Bronchial epithelial cell (primary cell): ENCODE measurements at places on chromosomes 2 and 18.

DNA sequence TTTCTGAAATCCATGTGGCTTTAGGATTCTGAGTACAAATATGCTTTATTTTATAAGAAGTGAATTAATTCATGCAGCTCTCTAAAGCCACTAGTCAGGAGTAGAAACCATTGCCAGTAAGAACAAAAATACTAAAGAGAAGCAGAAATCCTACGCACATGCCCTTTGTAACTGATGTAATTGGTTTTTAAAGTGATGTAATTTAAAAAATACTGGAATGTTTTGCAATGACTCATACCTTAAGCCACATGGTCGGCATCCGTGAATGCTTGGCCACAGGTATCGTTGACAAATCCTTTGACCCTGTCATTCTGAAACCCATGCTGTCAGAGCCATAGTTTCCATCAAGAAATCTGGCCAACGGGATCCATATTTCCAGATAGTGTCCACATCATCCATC is 213.3 kb downstream of the ACKR3 start:
- peak; percentile 76 for DNase-seq

- DNase-seq = peak; percentile 64
Observed at GRCh38 chr18:38526922-38527321, 961.3 kb upstream of the CELF4 start.

DNA sequence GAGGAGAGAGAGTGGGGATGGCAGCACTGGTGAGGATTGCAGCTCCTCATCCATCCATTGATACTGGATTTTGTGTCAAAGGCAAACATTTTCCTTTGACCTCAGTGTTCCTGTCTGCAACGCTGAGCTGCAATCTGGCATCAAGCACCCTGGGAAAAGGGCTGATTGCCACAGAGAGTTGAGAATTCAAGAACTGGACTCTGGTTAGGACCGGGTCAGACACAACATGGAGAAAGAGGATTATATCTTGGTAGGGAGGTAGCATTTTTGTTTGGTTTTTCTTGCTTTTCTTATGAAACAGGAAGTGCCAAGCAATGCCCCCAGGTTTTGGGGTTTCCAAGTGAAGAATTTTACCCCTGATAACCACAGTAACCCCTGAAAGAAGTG is 81.9 kb upstream of the PKDCC start:
- no peak for DNase-seq

- DNase-seq = no peak
Observed at GRCh38 chr18:39299152-39299551, 1733.6 kb upstream of the CELF4 start.

DNA sequence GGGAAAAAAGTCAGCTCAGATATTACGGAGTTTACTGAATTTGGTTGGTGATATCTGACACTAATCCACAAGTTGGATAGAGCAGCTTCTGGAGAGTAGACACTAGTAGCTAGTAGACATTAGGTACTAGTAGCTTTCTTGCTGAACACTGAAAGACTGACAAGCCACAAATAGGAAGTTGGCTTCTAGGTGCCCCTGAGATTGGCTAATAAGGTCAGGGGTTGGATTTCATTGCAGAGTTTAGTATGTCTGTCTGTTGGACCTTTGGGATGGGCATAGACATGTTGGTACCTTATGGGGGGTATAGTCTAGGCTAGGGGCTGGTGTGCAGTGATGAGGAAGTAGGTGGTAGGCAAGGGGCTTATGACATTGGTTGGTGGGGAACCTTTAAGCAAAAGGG is 164.9 kb upstream of the LRRTM1 start:
- no peak for DNase-seq

GRCh38 chr2:202051499-202052161 is 18.0 kb downstream of the FZD7 start:
- no peak for DNase-seq

- DNase-seq = peak; percentile 47
Observed at GRCh38 chr2:191862156-191862775, 15.4 kb upstream of the CAVIN2 start.

GRCh38 chr2:232327105-232328031 is 51.2 kb upstream of the ALPP start:
- peak; percentile 48 for DNase-seq

DNA sequence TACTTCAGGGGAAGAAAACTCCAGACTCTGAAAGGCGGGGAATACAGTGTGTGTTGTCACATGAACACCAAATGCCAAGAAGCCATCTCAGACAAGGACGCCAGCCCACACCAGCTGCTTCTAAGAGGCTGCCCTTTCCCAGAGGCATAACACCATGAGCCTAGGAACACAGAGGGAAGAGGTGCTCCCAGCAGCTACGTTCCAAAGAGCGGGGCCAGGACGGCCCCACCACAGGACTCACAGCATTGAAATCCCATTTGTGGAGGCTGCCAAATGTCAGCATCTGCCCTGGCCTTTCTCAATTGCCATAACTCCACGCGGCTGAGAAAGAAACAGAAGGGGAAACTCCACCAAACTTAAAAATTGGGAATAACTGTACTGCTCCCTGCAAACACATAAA is 20.1 kb upstream of the ID2 start:
- DNase-seq = no peak

DNA sequence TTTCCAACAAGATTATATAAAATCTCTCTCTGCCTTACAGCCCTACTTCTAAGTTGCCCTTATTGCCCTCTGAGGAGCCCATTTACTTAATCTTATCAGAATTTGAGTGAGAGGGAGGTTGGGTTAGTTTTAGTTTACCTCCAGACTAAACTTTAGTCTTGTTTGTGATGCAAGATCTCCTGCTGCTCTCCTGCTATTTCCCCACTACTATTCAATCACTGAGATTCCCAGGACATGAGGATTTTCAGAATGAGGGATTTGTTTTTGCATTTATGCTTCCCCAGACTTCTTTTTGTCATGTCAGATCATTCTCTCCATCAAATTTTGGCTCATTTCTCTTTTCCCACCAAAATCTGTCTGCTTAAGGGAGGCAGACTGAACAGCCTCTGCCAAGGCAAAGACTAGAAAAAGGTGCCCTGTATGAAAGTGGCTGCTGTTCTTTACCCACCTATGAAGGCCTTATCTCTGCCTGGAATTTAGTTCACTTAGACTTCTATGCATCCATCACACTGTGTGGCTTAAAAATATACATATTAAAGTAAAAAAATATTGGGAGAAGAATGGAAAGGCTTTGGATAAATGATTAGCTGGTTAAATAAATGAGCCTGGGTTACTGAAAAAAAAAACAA is 401.3 kb downstream of the PID1 start:
- no peak for DNase-seq

- no peak for DNase-seq
Observed at GRCh38 chr2:174903264-174903556, 102.0 kb downstream of the CHN1 start.

DNA sequence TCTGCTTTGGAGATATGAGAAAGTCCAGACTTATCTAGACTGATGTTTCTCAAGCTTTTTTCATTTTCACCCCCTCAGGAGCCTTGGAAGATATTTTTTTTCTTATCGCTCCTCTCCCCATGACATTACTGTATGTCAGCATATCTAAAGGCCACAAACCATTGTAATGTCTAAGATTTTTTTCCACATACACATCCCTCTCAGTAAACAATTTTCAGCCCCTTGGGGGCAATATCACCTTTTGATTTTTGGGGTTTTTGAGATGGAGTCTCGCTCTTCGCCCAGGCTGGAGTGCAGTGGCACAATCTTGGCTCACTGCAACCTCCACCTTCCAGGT is 60.3 kb upstream of the REL start:
- no peak for DNase-seq

DNA sequence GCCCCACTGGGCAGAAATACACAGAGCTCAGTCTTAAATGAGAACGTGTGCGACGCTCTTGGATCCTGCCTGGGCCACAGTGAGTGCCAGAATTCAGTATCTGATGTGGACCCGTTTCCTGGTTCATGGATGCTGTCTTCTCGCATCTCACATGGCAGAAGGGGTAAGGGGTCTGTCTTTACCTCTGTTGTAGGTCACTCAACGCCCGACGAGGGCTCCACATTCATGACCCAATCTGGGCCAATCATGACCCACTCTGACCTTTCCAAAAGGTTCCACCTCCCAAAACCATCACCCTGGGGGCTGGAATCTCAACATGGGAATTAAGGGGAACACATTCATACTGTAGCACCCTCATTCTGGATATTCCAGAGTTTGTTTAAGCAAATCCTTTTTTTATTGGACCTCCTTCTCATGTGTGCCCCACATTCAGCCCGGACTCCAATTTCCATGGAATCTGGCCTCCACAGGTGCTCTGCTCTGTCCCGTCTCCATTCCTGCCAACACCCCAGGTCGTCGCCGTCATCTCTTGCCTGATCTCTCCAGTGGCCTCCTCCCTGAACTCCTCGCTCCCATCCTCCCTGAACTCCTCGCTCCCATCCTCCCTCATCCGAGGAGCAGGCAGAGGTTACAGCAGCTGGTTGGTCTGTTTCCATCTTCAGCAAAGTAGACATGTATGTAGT is 78.9 kb upstream of the OTOS start:
- DNase-seq = no peak

GRCh38 chr18:56999823-57000222 is 147.1 kb upstream of the BOD1L2 start:
- no peak for DNase-seq

DNA sequence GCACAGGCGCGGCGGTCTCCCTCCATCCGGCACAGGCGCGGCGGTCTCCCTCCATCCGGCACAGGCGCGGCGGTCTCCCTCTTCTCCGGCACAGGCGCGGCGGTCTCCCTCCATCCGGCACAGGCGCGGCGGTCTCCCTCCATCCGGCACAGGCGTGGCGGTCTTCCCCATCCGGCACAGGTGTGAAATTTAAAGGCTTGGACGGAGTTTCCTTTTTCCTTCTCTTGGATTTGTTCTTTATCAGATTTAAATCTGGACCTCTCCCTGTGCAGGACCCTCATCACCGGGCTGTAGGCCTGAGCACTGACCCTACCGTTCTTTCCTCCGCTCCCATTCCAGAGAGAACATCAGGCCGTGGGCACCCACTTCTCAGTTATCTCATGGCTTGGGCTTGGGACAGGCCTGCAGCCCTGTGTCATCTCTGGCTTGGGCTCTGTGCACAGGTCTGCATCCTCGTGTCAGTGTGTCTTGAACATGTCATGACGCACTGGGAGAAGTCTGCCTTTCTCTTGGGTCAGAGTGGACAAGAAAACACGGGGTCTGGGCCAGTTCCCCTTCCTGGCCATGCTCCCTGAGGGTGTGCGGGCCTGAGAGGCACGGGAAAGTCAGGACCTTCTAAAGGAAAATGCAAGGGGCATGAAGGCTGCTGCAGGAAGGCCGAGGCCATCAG is 53.9 kb upstream of the PXDN start:
- no peak for DNase-seq

DNA sequence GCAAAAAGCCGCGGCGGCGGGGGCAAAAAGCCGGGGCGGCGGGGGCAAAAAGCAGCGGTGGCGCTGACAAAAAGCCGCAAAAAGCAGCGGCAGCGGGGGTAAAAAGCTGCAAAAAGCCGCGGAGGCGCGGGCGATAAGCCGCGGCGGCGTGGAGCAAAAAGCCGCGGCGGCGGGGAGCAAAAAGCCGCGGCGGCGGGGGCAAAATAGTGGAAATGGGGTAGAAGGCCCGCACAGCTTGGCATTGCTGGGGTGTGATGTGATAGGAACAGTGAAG is 450.1 kb downstream of the ANKRD30B start:
- DNase-seq = no peak

GRCh38 chr18:48707636-48708296 is 168.9 kb downstream of the CTIF start:
- DNase-seq = no peak

DNA sequence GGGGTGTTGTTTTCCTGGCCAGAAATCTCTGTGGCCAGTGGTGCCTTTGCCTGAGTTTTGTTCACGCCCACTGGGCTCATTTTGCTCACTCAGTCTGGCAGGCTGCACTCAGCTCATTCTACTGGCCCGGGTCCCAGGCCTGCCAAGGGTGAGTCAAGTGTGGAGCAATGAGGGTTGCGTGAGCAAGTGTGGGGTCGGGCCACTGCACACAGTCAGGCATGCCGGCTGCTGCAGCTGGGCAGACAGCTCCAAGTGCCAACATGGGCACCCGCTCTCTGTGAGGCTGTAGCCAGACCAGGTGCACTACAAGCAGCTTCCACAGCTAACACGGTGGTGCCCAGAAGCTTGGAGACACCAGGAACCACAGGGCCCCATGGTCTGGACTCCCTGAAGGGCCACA is 801.1 kb upstream of the RAB6C start:
- DNase-seq = peak; percentile 91

GRCh38 chr2:191514613-191515012 is 163.3 kb upstream of the NABP1 start:
- DNase-seq = no peak

DNA sequence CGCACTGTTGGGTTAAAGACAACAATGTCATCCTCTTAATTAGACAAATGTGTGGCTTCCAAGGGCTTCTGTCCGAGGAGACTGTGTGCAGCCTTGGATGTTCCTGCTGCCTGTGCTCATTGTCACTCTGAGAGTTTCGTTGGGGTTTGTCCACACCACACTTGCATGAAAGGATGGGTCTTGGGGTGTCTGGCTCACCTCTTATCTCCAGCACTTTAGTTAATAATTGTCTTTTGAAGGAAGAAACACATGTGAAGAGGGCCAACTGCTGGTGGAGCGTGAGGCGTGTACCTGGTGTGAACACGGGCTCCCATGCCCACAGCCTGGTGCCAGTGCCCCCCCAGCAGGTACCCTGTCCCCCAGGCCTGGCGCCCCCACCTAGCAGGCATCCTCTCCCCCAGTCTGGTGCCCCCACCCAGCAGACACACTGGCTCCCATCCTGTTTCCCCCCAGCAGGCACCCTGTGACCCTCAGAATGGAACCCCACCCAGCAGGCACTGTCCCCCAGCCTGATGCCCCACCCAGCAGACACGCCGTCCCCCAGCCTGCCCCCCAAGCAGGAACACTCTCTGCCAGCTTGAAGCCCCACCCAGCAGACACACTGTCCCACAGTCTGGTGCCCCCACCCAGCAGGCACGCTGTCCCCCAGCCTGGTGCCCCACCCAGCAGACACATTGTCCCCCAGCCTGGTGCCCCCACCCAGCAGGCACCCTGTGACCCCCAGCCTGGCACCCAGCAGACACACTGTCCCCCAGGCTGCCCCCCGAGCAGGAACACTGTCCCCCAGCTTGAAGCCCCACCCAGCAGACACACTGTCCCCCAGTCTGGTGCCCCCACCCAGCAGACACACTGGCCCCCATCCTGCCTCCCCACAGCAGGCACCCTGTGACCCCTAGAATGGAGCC is 96.3 kb upstream of the TMEM18 start:
- DNase-seq = no peak

GRCh38 chr2:227876300-227876801 is 4.9 kb downstream of the DAW1 start:
- DNase-seq = peak; percentile 39

GRCh38 chr2:110675679-110676078 is 2.2 kb downstream of the BUB1 start:
- no peak for DNase-seq

- DNase-seq = no peak
Observed at GRCh38 chr2:148342086-148342485, 302.5 kb upstream of the EPC2 start.

GRCh38 chr2:128799284-128799552 is 480.6 kb upstream of the HS6ST1 start:
- no peak for DNase-seq

DNA sequence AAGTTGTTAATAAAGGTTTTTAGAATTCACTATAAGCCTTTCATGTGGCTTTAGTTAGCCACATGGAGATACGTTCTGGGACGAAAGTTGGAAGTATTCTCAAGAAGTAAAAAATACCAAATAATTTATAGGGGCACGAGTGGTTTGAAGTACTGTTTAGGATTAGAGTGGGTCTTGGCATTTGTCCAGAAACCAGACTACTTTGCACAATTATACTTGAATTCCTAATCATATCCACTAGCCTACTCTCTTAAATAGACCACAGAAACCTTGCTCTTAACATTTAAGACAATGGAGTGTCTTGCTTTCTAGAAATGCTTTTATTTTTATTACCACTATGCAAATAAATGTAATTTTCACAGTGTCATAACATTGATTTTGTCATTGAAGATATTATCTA is 44.6 kb downstream of the UBE2E3 start:
- DNase-seq = no peak
